ENCODE measurements at places on chromosomes 3 and 15.

GRCh38 chr3:165753560-165753959, 83.7 kb downstream of the BCHE start:
- DNase-seq: no peak

GRCh38 chr15:33655488-33655887, 312.8 kb upstream of the CHRM5 start:
- no peak for DNase-seq

GRCh38 chr3:140736863-140737460, 59.1 kb downstream of the TRIM42 start:
- no peak for DNase-seq

GRCh38 chr3:101194392-101194791, 126.0 kb downstream of the IMPG2 start:
- no peak for DNase-seq

- DNase-seq: no peak
These were observed 394.2 kb upstream of the CBLB start for GRCh38 chr3:106263011-106263410.

DNA sequence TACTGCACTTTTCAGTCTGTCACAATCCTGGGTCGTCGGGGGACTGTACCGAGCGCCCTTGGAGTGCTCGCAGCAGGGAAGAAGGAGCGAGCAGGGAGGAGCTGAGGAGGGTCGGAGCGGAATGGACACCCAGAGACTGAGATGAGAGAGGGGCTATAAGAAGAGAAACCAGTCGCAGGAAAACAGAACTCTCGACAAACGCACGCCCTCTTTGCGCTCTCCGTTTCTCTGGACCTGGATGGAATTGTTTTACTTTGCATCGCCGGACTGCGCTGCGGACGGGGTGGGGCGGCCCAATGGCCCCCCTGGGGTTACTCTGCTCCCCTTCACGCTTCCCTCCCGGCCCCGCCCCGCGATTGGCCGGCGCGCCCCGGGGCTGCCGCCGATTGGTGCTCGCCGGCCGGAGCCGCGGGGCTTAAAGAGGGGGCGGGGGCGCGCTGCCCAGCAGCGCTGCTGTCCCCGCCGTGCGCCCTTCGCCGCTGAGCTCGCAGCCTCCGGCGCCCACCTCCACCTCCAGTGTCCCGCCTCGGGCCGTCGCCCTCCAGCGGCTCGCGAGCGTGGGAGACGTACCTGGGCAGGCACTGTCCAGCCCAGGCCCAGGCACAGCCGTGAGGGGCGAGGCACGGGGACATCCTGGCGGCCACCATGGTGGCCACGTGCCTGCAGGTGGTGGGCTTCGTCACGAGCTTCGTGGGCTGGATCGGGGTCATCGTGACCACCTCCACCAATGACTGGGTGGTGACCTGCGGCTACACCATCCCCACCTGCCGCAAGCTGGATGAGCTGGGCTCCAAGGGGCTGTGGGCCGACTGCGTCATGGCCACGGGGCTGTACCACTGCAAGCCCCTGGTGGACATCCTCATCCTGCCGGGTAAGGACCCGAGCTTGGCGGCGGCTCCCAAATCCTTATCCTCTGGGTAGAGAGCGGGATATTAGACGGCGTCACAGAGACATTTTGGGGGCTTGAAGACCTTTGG, at the start of gene CLDN11:
Gene CLDN11 (plus strand): TSS at position 447 of the 977 bp plus-strand sequence. CDS start 199 bp downstream, at position 646.
- DNase-seq: no peak

GRCh38 chr3:194857469-194858113, 171.9 kb downstream of the FAM43A start:
- DNase-seq: no peak

DNA sequence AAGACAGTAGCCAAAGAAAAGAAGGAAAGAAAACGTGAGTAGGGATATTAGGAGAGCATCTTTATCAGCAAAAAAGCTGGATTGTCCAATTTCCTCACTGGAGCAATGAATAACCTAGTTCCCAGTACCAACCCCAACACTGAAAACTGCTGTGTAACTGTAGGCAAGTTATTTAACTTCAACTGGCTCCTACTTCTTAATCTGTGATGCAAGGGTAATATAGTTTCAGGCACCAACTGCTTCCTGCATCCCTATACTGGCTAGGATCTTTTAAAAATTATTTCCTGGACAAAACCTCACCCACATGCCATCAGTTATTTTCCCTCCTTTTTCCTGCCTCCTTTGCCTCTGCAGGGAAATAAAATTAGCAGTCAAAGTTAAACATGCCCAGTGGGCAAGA, 59.6 kb downstream of the ZBTB20 start:
- DNase-seq: no peak

GRCh38 chr3:151558661-151559060, 97.8 kb upstream of the IGSF10 start:
- DNase-seq: no peak

DNA sequence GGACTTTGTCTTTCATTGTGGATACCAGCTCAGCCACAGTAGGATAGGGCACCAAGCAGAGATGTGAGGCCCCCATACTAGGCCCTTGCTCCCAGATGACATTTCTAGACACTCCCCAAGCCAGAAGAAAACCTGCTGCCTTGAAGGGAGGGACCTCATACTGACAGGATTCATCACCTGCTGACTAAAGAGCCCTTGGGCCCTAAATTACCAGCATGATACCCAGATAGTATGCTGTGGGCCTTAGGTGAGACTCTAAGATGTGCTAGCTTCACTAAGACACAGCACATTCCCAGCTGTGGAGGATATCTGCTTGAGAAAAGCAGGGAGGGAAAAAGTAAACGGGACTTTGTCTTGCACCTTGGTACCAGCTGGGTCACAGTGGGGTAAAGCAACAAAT, 324.0 kb downstream of the TBL1XR1 start:
- no peak for DNase-seq

DNA sequence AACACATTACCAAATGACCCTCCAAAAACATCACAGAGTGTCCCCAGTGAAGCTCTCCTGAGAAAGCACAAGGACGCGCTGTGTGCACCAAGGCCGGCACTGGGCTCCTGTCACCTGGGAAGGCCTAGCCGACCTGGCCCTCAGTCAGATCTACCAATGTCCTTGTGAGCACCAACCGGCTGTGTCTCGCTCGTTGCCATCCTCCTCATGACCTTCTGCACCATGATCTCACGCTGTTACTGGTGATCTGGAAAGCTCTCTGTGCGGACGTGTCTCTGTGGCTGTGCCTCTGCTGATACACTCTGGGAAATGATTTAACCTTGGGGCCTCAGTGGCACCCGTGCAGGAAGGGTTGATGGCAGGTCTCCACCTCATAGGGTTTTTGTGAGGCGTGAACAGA, 24.2 kb downstream of the ZXDC start:
- DNase-seq: no peak

DNA sequence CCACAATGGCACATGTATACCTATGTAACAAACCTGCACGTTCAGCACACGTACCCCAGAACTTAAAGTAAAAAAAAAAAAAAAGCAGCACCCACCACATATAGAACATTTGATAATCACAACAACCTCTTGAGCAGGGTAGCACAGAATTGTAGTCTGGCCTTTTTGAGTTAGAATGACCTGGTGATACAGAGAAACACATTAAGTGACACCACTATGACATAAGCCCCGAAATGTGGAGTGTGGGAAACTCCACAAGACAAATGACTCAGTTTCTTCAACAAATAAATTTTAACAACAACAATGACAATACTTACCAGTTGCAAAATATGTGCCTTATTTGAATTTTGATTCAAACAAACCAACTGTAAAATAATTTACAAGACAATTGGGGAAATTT, 46.4 kb downstream of the DRD3 start:
- no peak for DNase-seq

DNA sequence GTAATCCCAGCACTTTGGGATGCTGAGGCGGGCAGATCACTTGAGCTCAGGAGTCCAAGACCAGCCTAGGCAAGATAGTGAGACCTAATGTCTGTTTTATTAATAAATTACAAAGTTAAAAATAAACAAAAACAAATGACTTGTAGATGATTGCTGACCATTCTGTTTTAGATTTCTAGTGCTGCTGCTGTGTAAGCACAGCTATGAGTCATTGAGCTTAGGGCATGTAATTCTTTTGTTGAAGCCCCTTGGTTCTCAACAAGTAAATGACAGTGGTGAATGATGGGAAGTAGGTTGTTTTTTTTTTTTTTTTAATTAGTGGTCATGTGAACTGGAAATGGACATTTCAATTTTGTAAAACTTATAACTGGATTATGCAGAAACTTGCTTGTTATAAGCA, 63.3 kb downstream of the LEO1 start:
- DNase-seq: no peak

DNA sequence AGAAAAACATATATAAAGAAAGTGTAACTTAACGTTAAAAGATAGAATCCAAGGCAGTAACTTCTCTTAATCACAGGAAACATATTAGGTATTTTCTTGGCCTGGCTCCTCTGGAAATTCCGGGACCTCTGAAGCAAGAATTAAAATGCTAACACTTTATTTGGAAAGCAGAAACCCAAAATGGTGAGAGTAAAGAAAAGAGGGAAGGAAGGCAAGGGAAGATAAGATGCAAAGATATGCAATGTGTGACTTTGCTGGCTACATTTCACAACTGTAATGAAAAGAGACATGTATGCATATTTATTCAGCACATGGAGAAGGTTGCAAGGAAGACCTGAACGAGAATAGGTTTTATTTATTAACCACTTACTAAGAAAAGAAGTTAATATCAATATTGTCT, 372.5 kb downstream of the TBL1XR1 start:
- no peak for DNase-seq

DNA sequence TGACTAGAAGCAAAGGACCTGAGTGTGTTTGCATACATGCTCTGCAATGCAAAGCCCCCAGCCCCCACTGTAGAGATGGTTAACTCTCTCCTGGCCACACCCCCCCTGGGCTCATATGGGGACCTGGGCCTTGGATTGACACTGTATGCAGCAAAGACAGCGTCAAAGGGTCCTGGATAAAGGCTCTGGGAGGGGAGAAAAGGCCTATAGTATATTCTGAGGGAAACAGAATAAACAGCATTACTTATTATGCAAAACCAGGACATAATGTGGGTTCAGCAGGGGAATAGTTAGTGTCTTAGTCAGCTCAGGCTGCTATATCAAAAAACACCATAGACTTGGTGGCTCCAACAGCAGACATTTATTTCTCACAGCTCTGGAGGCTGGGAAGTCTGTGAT, 158.7 kb downstream of the APBA2 start:
- DNase-seq: no peak

GRCh38 chr3:150945226-150946032, 27.1 kb downstream of the CLRN1 start:
- no peak for DNase-seq

GRCh38 chr15:81026836-81027599, 26.3 kb downstream of the TLNRD1 start:
- no peak for DNase-seq

- DNase-seq: no peak
These were observed 3.8 kb downstream of the ANP32A start for GRCh38 chr15:68816795-68817303.

GRCh38 chr3:194084284-194084683, 51.7 kb upstream of the HES1 start:
- DNase-seq: no peak

- DNase-seq: no peak
These were observed 516.9 kb upstream of the TBL1XR1 start for GRCh38 chr3:177713928-177714900.

- no peak for DNase-seq
These were observed 198.5 kb downstream of the RSRC1 start for GRCh38 chr3:158308236-158308928.

DNA sequence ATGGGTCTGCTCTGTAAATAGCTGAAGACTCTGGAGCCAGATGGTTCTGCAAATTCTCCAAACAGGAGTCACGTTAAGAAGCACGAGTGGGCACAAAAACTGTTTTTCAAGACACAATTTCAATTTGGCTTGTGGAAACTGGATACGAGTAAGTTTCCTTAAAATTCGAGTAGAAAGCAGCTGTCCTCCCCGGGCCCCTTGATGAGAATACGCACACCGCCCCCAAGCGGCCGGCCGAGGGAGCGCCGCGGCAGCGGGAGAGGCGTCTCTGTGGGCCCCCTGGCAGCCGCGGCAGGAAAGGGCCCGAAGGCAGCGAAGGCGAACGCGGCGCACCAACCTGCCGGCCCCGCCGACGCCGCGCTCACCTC, 778 bp upstream of the THBS1 start:
- peak; percentile 82 for DNase-seq

DNA sequence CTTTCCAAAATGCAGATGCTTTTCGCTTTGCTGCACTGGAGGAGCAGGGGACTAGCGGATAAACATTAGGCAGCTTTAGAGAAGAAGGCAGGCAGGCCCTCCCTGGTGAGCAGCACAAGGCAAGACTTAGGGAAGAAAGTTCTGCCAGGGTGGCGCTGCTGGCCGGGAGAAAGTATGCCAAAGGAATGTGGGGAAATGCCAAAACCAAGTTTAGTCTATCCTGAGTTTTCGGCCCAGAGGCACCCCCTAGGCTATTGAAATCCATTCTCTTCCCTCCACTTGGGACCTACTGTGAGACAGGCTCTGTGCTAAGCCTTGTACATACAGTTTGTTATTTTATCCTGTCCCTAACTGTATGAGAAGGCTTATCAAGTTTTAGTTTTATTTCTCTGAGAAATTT, 9.2 kb downstream of the SHC4 start:
- DNase-seq: no peak

- no peak for DNase-seq
These were observed 179.3 kb downstream of the FNDC3B start for GRCh38 chr3:172218350-172219323.

- no peak for DNase-seq
These were observed 132.1 kb downstream of the SPATA16 start for GRCh38 chr3:173008978-173009377.

GRCh38 chr3:183555541-183556081, at the start of gene KLHL6:
Gene KLHL6 (minus strand): TSS chr3:183555706. CDS start chr3:183555653, 53 bp downstream.
- DNase-seq: peak; percentile 69

- DNase-seq: no peak
These were observed 38.9 kb downstream of the FNDC3B start for GRCh38 chr3:172078244-172078643.

DNA sequence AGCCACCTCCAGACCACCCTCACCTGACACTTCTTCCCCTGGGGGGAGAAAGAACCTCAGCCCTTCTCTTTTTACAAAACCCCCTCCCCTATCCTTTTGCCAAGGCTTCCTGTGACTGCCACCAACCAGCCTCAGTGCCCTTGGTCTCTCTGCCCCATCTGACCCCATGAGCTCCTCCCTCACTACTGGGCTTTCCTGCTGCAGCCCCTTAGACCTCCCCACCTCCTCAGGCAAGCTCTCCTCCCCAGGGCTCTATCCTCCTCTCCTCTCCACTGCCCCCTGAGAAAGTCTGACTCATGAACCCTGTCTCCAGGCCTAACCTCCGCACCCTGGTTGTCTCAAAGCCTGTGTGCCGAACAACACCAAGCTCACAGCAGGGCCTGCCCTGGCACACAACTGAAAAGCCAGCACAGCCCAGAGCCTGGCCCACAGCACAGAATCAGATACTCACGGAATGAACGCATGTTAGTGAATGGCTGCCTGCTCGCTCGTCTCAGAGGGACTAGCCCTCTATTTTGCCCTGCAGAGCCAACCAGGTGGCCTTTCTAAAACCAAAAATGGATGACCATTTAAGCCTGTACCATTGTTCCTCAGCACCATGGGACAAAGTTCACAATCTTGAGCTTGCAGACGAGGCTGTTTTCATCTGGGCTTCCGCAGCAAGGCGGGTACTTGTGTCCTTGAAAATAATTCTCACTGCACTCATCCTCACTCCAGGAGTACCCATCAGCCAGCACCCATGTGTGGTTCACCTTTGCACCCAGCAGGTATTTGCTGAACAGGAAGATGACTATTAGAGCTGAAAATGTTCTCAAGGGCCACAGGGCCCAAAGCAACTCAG, 1.7 kb downstream of the CHDH start:
- no peak for DNase-seq

All from activated CD4-positive, alpha-beta T cell treated with anti-CD3 and anti-CD28 coated beads, Interleukin-2, amount 50 U/mL, for 24 hours (primary cell).